ENCODE measurements at places on chromosomes 11 and 22. TPM values are rescaled to one million over a fixed set of nuclear protein-coding genes. Genes with fewer than 3 reads are reported as not detected.

DERL3 gene
- total RNA-seq: 1.2 TPM

C11orf91 gene
- total RNA-seq: not detected

PRDM11 gene
- total RNA-seq: 12.5 TPM

DNA sequence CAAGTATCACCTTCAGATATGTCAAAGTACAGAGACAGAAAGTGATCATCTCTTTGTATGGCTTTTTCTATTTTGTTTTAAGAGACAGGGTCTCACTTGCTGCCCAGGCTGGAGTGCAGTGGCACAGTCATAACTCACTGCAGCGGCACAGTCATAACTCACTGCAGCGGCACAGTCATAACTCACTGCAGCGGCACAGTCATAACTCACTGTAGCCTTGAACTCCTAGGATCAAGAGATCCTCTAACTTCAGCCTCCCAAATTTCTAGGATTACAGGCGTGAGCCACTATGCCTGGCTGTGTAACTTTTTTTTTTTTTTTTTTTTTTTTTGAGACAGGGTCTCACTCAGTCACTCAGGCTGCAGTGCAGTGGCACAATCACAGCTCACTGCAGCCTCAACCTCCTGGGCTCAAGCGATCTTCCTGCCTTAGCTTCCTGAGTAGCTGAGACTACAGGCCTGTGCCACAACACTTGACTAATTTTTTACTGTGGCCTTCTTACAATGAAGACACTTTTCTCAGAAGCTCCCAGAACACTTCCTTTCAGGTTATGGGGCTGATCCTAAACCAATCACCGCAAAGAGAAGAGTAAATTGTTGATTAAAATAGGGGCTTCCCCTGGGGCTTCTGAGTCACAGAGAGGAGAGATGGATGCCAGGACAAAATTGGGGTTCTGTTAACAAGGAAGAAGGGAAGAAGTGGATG lies 9.0 kb upstream of the HIKESHI start:
- H3K4me1 ChIP-seq: no peaks in the 10 kb centered on the region
- no peak overlapping the region for H3K4me3 ChIP-seq
- peak overlapping the region; percentile 46 for H3K27ac ChIP-seq
- no peaks in the 10 kb centered on the region for H3K36me3 ChIP-seq
- no peaks in the 10 kb centered on the region for H3K27me3 ChIP-seq
- DNase-seq: no peak

DNA sequence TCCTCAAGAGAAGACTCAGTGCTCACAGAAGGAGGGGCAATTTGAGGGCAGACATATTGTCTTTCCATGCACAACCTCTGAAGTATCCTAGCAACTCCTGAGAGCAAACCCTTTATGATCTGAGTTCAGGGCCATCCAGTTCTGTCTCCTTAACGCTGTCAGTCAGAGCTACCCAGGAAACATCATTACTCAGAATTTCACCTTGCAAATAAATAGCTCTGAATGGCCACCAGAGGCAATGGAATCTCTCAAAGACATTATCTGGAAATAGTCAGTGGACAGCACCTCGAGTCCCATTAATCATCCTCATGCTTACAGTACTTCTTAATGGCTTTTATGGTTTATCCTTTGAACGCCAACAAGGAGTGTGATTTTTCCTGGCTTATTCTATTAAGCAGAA lies 656.1 kb downstream of the OPCML start:
- H3K27me3 ChIP-seq: no peaks in the 10 kb centered on the region
- no peak overlapping the region for H3K4me3 ChIP-seq
- DNase-seq: no peak
- H3K4me1 ChIP-seq: no peaks in the 10 kb centered on the region

DNA sequence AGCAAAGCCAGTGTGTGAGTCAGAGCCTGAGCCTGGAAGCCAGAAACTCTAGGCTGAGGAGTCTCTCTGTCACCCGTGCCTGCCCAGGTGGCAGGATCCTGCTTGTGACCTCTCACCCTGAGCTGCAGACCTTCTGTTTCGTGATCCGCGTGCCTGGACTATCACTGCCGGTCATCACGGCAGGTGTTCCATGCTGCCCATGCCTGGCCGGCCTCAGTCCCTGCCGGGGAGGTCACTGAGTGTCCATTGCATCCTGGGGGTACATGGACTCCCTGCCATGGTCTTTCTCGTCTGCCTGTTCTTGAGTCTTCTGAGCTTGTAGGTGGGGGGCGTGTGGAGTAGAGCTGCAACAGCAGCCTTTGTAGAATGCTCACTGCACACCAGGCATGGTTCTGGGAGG lies 1032.4 kb downstream of the TBC1D22A start:
- no peak overlapping the region for H3K27ac ChIP-seq
- H3K4me1 ChIP-seq: no peaks in the 10 kb centered on the region
- DNase-seq: peak; percentile 7
- H3K27me3 ChIP-seq: no peaks in the 10 kb centered on the region

- no peak overlapping the region for H3K4me3 ChIP-seq
- no peaks in the 10 kb centered on the region for H3K36me3 ChIP-seq
- DNase-seq: no peak
- H3K27me3 ChIP-seq: no peaks in the 10 kb centered on the region
- H3K27ac ChIP-seq: no peak overlapping the region
- no peaks in the 10 kb centered on the region for H3K4me1 ChIP-seq
Measured at GRCh38 chr11:40186437-40187263, 1272.8 kb downstream of the LRRC4C start.

GRCh38 chr11:66542362-66542761 lies 3.5 kb downstream of the ZDHHC24 start:
- H3K27ac ChIP-seq: no peak overlapping the region
- H3K36me3 ChIP-seq: peaks cover 4% of the 10 kb centered on the region
- peaks cover 8% of the 10 kb centered on the region for H3K4me1 ChIP-seq
- DNase-seq: no peak
- no peaks in the 10 kb centered on the region for H3K27me3 ChIP-seq

GRCh38 chr22:31954535-31955523 lies 10.5 kb downstream of the YWHAH start:
- no peak for DNase-seq
- H3K36me3 ChIP-seq: peaks cover 9% of the 10 kb centered on the region
- no peaks in the 10 kb centered on the region for H3K27me3 ChIP-seq
- H3K4me1 ChIP-seq: peaks cover 58% of the 10 kb centered on the region
- H3K27ac ChIP-seq: peak overlapping the region; percentile 40

DNA sequence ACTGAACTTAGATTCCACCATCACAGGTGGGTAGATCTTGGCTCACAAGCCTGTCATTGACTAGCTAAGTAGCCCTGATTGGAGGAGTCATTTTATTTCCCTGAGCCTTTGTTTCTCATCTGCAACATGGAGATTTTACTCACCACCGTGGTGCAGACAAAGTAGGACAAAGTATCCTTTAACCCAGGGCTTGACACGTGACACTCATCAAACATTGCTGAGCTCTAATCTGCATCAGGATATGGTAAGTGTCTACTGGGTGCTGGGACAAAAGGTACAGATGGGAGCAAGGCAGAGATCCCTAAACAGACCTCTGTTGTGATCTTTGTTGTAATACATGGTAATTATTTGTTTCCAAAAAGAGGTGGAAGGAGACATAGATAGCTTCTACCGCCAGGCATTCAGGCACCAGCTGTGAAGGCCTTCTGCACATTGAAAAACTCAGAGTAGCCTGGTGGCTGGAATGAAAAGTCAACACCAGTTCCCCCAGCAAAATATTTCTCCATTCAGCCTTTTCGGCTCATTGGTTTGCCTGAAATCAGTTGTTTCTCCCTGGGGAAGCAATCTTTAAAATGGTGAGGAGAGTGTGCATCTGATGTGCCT lies 18.3 kb upstream of the MICAL2 start:
- no peaks in the 10 kb centered on the region for H3K27me3 ChIP-seq
- DNase-seq: no peak
- H3K4me3 ChIP-seq: no peak overlapping the region
- H3K27ac ChIP-seq: no peak overlapping the region

- H3K36me3 ChIP-seq: peaks cover 16% of the 10 kb centered on the region
- H3K4me3 ChIP-seq: peak overlapping the region; percentile 29
- no peak for DNase-seq
- H3K4me1 ChIP-seq: peaks cover 52% of the 10 kb centered on the region
- peak overlapping the region; percentile 45 for H3K27ac ChIP-seq
Measured at GRCh38 chr11:123057661-123058305, 4.2 kb downstream of the HSPA8 start.
